Stimulated activated CD8-positive, alpha-beta memory T cell treated with anti-CD3 and anti-CD28 coated beads, Interleukin-15, amount 100 ng/mL, for 4 hours (primary cell): ENCODE measurements at places on chromosomes 2 and 18.

DNA sequence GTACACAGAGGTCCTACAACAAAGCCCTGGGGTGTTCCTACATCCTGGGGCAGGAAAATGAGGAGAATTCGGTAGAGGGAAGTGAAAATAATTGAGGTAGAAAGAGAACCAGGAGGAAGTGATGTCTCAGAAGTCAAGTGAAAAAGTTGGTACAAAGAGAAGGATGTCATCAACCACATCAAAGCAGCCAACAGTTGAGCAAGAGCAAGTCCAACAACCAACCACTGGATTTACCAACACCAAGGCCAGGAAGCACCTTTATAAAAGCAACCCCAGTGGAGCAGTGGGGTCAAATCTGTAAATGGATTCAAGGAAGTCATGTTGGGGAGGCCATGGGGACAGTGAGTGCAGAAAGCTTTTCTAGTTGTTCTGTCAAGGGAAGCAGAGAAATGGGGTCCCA is 360.4 kb downstream of the ZNF516 start:
- no peak for DNase-seq

GRCh38 chr18:657311-658000 is at the start of gene TYMS:
TSS of gene TYMS (plus strand) at chr18:657653. CDS start at chr18:657743, 90 bp downstream.
- DNase-seq, result no peak

DNA sequence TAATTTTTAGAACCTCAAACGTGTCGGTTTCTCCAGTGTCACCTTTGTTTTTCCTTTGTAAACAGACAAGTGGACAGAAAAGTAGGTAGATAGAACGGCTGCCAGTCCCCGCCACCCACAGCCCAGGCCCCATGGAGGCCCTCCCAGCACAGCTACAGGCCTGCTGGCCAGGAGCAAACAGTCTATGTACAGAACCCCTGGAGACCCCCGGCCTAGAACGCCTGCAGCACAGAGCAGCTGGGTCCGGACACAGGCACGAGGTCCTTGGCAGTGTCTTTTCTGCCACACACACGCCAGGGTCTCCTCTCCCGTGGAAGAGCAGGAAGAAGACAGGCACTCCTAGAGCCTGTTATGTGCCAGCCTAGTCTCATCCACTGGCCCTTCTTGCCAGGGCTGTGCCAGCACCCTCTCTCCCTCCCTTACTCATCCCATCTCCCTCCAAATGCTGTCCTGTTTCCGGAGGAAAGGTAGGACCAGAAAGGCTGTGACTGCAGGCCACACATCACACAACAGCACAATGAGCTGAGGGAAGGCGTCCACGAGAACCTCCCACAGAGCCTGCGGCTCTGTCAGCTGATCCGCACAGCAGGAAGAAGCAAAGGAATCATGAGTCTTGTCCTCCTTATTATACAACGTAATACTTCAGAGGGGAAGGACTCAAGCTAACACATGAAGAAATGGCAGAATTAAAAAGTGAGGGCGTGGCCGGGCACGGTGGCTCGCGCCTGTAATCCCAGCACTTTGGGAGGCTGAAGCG is 7.7 kb downstream of the DTYMK start:
- no peak for DNase-seq

DNA sequence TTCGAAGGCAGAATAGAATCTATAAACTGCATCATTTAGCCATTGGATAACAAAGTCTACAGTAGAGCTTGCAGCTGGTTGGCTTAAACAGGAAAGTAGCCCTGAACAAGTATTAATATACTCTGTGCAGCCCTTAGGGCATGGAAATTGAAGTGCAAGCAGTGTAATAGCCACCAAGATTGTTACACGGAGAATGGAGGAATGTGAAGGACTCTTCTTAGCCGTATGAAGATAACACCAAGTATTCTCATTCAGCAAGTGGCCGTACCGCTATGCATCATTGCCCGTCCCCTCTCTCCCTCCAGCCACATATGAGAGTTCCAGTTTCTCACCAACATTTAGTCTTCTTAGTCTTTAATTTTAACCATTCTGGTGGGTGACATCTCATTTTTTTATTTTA is 40.5 kb downstream of the ANKRD12 start:
- no peak for DNase-seq

DNA sequence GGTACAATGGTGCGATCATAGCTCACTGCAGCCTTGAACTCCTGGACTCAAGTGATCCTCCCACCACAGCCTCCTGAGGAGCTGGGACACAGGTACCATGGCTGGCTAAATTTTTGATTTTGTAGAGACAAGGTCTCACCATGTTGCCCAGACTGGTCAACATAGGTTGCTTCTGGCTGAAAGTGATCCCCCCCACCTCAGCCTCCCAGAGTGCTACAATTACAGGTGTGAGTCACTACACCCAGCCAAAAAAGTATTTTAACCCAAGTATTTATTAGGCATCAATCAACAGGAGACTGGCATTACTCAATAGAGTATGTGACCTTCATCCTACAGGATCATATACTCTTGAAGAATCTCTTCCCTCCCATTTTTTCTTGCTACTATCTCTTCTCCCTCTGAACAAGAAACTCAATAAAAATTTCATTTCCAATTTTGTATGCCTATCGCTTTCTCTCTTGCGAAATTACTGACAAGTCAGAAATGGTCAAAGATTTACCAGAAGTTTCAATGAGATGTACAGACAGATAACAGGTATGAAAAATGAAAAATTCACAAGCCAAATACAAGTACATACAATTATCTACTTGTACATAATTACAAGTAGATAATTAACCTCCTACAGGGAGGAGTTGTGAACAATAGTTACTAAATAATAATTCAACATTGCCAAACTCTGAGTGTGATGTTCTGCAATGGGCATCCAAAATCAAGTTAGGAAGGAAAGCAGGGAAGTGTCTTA is 34.9 kb upstream of the CCNT2 start:
- no peak for DNase-seq

DNA sequence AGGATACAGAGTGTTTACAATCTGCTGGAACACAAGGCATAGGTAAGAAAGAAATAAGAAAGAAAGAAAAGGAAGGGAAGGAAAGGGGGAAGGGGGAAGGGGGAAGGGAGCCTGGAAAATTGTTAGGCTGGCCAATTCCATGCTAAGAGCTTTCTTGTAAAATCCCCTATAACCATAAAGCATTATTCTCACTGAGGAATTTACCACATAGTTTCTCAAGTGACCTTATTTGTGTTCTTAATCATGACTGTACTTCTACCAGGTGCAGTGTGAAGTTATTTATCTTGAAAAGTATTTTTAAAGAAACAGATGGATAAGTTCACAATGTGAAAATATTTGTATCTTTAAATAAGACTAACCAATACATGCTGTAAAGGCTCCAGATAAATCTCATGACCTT is 39.2 kb upstream of the KIDINS220 start:
- no peak for DNase-seq

DNA sequence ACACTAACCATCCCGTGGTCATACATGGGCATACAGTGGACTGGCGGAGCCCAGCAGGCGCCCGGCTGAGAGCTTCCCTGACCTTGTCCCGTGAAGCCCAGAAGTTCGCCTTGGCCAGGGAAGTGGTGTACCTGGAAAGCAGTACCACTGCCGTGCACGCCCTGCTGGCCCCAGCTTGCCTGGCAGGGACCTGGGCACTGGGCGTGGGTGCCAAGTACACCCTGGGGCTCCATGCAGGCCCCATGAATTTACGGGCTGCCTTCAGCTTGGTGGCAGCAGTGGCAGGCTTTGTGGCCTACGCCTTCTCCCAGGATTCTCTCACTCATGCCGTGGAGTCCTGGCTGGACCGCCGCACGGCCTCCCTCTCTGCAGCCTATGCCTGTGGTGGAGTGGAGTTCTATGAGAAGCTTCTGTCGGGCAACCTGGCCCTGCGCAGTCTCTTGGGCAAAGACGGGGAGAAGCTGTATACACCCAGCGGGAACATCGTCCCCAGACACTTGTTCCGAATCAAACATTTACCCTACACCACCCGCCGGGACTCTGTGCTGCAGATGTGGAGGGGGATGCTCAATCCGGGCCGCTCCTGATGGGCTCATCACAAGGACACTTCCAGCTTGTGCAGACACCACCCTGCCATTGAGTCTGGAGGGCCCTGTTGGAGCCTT is 2.3 kb downstream of the TMEM177 start:
- no peak for DNase-seq
